Activated CD8-positive, alpha-beta memory T cell treated with anti-CD3 and anti-CD28 coated beads for 48 hours (primary cell): ENCODE measurements at places on chromosomes 5 and 9.

- no peak for DNase-seq
Measured at GRCh38 chr9:71524516-71524915, 243.8 kb downstream of the CEMIP2 start.

DNA sequence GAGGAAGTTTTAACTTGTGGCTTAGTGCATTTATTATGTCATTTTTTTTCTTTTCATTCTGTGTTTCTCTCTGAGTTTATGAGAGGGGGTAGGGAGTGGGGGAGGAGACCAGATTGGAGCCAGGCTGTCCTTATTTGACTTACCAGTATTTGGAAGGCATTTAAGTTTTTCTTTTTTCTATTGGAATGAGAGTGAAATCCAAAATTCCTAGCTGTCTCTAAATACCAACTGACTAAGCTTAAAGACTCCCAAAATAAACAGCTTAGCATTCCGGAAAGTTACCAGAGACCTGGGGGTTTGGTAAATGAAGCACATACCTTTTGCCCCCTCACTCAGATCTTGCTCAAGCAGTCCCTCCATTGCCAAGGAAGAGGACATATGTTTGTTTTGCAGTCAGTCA is 581.9 kb upstream of the BRINP1 start:
- no peak for DNase-seq

DNA sequence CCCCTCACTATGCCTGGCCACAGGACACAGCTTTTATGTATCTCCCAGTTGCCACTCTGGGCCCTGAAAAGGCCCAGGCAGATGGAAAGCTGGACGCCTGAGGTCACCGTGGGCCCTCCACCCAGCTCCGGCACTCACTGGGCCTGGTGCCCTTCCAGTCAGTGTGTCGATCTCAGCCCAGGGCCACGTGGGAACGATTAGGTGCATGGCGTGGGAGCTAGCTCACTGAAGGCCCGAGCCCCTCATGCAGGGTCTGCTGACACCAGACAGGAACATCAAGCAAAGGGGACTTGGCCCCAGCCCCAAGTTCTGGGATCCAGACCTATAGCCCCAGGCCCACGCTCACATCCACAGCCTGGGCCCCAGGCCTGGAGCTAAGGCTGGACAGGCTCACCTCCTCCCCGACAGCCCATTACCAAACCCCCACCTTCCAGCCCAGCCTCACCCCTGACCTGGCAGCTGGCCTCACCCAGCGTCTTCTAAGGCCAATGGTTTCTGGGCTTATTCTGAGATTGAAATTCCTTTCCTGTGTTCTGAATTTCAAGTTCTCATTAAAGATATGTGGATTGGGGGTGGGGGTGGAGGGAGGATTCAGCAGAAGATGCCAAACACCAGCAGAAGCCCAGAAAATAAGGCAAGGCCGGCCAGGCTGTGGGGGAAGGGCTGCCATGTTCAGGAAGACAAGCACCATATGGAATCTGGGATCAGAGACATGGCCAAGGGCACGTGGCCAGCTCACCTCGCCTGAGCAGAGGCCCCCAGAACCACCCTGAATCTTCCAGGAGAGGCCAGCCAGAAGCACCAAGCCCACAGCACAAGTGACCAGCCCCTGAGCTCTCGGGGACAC is 74.5 kb downstream of the ADAMTS2 start:
- no peak for DNase-seq

DNA sequence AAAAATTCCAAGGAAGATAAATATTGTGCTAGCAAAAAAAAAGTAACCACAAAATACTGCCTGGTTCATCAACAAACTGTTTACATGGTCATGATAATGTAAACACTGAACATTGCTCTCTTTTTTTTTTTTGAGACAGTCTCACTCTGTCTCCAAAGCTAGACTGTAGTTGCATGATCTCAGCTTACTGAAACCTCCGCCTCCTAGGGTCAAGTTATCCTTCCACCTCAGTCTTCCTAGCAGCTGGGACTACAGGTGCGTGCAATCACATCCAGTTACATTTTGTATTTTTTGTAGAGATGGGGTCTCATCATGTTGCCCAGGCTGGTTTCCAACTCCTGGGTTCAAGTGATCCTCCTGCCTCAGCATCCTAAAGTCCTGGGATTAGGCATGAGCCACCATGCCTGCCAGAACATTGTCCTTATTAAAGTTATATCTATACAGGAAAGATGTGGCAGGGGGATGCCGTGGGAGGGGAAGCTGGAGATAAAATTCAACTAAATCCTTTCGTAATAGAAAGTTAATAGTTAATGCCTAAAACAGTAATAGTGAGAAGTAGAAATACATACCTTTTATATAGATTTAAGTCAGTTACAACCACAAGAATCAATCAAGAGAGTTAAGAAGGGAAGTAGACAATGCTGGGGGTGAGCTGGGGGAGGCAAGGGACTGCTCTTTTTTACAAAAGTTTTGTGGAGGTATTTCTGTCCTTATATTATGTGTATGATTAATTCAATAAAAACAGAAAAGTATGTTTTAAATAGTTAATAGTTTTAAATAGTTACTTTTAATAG is 52.3 kb downstream of the RGMB start:
- no peak for DNase-seq

DNA sequence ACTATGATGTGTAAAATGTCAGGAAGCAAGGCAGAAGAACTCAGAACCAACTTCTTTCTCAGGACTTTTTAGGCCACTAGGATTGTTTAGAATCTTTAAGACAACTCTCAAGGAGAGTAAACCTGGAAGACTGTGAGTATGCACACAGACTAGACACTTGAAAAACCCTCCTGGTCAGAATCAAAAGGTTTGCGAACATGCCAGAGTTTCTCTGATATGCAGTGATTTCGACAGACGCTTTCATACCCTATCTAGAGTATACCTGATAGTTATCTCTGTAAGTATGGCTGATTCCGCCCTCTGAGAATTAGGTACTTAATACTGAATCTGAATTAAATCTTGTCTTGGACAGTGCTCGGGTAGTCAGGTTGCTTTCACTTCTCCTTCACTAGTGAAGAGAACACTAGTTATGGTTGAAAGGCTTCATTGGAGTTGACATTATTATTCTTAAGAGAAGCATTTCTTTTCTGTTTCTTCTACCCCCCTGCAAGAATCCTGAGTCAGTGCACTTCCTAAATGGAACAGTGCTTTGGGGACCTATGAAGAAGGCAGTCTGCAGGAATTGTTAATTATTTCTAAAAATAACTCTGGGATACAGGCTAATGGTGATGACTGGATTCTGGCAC is 158.1 kb downstream of the HACD4 start:
- no peak for DNase-seq

- DNase-seq, result no peak
Measured at GRCh38 chr9:131020388-131020787, 11.4 kb downstream of the LAMC3 start.

- no peak for DNase-seq
Measured at GRCh38 chr9:124017051-124017928, 5.7 kb downstream of the LHX2 start.

- DNase-seq, result no peak
Measured at GRCh38 chr5:23877847-23878246, 370.4 kb downstream of the PRDM9 start.

DNA sequence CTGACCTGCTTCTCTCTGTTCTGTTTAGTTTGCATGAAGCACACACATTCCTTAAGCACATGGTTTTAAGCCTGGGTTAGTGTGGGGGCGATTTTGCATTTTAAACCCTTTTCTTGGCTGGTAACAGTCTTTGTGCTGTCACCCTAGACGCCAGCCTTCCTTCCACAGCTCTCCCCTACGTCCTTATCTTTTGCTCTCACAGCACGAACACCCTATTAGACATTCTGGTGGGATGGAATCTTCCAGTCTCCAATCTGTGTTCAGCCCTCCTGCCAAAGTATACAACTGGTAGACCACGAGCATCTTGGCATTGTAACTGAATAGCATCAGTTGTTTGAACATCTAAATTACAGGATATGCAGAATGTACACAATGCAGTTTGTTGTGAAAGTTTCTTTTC is 316.9 kb upstream of the IRX2 start:
- no peak for DNase-seq

- no peak for DNase-seq
Measured at GRCh38 chr5:42321785-42322184, 101.5 kb upstream of the GHR start.

DNA sequence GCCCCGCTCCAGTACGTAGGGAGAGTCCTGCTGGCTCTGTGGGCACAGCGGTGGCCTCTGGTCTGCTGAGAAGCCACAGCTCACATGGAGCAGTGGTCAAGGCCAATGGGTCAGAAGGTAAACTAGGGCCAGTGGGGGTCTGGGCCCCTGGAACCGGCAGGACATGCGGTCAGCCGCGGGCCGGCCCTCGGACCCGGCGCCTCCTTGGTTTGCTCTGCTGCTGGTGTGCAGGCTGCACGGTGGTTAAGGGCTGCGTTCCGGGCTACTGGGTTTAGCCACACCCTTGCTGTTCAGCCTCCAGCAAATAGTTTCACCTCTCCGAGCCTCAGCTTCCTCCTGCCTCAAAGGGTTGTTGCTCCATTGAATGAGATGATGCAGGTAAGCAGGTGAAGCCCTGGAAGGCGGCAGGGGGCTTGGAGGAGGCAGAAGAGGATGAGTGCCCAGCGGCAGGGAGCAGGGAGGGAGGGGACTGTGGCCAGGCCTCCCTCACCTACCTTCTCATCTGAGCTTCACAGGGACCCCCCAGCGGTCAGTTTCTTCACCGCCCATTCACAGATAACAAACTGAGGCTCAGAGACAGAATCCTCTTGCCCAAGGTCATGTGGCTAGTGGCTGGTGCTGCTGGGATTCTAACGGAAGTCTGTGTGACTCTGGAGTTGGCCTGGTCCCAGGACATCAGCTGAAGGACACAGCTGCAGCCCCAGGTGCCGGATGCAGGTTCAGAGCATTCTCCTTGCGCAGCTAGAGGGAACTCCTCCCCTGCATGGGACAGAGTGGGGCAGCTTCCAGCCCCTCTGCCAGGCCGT is 3.7 kb upstream of the COL5A1 start:
- no peak for DNase-seq

GRCh38 chr9:91948597-91949391 is 1.2 kb downstream of the ROR2 start:
- DNase-seq, result no peak

- no peak for DNase-seq
Measured at GRCh38 chr5:66442951-66443445, 153.2 kb upstream of the MAST4 start.

GRCh38 chr9:69391946-69392345 is 66.9 kb downstream of the ENTREP1 start:
- no peak for DNase-seq

GRCh38 chr9:27336829-27337228 is 39.9 kb upstream of the EQTN start:
- DNase-seq, result no peak
